Frontal cortex (tissue), 4 donors: ENCODE measurements at places on chromosomes 3 and 15. TPM values are rescaled to one million over a fixed set of nuclear protein-coding genes. Genes with fewer than 3 reads are reported as not detected.

DNA sequence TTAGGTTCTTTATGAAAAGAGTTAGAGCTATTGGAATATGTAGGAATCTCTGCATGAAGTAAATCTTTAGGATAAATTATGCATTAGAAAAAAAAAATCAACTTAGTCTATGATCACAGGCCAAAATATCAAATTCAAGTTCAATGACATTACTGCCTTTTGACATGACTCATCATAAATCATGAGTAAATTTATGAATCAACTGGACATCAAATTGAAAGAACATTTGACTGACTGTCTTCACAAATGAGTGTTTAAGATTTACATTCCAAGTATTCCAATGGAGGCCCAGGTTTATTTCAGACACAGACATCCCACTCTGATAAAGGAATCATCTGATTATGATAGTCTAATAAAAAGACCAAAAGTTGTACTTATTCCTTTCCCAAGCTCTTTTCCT lies 192.8 kb upstream of the TTC14 start:
- DNase-seq: no peak

DNA sequence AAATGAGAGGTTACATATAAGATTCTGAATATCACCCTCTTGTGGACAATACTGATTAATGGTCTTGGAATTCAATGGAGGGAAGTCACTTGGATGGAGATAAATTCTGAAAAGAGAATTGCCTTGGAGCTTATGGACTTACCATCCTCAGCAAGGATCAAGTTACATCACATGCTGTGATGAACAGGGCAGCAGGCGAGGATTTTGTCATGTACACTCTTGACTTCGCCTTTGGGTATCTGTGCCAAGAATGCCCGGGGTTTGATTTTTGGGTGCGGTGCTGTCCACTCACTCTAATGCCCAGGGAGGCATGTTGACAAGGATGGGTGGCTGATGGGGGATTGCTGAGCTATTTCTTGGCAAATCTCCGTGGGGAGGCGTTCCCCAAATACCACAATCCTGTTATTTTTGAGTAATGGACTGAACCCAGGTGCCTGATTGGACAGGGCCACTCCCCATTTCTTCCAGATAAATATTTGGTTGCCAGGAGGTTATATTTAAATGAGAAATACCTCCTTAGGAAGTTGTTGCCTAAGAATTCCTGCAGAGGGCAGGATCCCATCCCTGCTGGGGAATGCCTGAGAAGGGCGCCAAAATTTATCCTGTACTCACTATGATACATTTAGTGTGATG lies 96.3 kb downstream of the TPRG1 start:
- DNase-seq: no peak

DNA sequence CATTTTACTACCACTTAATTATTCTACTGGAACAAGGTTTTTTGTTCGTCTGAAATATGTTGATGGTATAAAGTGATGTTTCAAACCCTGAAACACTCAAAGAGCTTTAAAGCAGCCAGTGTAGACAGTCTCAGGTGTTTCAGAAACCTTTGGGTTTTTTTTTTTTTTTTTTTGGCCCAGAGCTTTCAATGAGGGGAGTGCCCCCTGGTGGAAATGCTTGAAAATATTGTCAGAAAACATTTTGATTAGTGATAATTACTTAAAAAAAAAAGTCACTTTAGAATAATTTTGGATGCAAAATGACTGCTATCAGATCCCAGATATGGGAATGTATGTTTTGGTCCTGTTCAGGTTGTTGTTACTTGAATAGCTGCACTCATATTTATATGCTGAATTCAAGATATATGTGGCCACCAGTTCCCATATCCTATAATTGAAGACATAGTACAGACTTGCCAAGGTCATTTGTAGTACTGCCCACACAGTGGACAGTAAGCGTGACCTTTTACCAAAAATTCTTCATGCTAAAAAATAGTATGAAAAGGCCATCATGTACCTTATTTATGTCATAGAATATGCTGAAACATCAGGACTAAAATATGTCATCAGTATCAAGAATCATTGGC lies 35.9 kb downstream of the SATB1 start:
- DNase-seq: no peak

- no peak for DNase-seq
These were observed 15.7 kb downstream of the C3orf52 start for GRCh38 chr3:112101916-112102315.

- no peak for DNase-seq
These were observed 179.2 kb downstream of the CLSTN2 start for GRCh38 chr3:140113996-140114788.

DNA sequence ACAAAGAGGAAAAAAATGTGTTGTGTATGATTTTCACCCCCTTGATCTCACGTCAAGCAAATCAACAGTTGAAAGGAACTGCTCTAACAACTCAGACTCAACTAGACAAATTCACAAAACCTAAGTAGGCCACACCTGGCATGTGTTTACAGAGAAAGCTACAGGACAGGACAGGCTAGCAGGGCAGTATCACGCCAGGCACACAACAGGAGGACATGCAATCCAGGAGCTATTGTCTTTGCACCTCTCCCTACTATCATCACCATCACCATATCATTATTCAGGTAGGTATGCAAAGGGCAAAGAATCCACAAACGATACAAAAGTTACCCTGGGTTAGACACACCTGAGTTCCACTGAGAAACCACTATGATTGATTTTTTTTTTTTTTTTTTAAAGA lies 86.4 kb downstream of the TBL1XR1 start:
- no peak for DNase-seq

DNA sequence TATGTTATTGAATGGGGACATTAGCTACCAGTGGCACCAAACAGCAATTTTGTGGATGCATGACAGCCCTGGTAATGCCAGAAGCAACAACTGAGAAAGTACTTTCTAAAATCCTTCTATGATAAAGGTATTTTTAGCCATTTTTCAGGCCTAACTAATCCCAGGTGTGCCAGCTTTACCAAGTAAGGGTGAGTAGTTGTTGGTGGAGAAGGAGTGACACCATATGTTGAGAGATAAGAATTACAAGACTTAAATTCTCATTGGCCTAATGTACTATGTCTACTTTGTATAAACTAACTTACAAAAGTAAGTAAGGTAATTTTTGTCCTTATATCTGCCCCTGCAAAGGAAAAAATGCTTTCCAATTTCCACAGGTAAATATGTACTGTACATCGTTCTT lies 4.1 kb upstream of the COX17 start:
- no peak for DNase-seq

GRCh38 chr3:142624341-142625152 lies 28.4 kb downstream of the PLS1 start:
- DNase-seq: no peak

NCKIPSD gene
- total RNA-seq: 6.1 TPM

ALDH1A2 gene
- total RNA-seq: 3.3 TPM
